ENCODE measurements at places on chromosomes 4 and X. TPM values are rescaled to one million over a fixed set of nuclear protein-coding genes. Genes with fewer than 3 reads are reported as not detected.
A peak's percentile ranks its signal among the peaks of the same experiment; 100 is the strongest.

- peak; percentile 79 for DNase-seq
Observed at GRCh38 chr4:38371391-38371851, 292.6 kb upstream of the KLF3 start.

DNA sequence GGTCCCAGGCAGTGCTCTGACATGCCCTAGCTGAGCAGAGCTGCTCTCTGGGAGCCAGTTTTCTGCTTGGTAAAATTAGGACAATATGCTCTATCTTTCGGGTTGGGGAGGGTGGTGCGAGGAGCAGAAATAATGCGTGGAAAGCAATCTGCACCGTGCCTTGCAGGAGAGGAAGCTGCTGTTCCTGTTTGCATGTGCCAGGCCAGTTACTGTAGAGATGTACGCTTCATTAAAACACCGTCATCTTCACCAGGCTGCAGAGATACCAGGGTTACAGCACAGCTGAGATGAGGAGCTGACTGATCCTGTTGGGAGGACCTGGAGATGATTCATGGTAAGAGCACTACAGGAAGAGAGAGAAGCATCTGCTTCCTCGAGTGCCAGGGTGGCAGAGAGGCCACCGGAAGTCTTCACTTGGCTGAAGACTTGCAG, 29.5 kb upstream of the IRF2 start:
- DNase-seq = peak; percentile 78

- DNase-seq = no peak
Observed at GRCh38 chr4:154478547-154478946, 13.1 kb downstream of the DCHS2 start.

ERAS gene
- polyA plus RNA-seq = not detected

- no peak for DNase-seq
Observed at GRCh38 chr4:4643306-4643705, 101.5 kb upstream of the STX18 start.

DNA sequence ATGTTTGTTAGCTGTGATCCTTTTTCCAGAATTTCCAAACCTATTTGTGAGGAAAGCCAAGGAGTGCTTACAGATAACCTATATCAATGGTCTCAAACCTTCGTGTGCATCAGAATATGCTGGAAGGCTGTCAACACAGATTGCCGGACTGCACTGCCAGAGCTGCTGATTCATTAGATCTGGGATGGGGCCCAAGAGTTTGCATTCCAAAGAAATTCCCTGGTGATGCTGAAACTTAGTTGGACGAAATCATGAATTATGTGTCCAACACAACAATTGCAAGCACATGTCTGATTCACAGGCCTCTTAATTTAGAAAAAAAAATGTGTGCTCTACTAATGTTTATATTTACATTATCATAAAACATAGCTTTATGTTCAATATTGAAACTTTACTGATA, 544.0 kb upstream of the AMOT start:
- peak; percentile 85 for DNase-seq

ZCCHC12 gene
- not detected for polyA plus RNA-seq

DNA sequence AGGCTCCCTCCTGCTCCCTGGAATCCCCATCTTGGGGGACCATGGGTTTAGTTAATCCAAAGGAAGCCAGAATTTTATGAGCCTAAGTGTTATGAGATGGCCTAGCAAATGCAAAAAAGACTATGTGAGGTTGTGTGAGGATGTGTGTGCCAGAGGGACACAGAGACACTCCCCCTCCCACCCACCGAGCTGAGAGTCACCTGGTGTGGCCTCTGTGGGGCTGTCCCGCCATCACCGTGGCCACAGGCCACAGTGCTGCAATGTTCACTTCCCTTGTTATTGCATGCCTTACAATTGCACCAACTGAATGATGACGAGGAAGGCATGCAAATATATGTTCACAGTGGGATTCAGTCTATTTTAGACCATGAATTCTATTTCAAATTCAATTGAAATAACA, 601 bp upstream of the FGFBP2 start:
- no peak for DNase-seq

DNA sequence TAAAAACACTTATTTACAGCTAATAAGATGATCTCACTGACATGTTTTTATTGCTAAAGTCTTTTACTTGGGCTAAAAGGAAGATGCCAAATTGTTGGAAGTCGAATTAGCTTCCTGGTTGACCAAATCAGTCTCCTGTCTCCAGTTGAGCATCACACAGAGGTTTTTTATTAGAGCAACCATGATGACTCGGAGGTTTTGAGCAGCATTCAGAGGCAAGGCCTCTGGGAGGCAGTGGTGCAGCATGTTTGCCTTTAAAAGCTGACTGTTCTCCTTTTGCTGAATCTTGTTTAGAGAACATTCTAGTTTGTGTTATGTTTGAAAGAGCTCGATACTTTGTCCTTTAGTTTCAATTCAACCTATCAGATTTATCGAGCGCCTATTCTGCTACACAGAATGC, 2.1 kb downstream of the UCHL1 start:
- peak; percentile 82 for DNase-seq

GRCh38 chr4:15034071-15034764, 31.9 kb downstream of the CPEB2 start:
- DNase-seq = peak; percentile 70

GRCh38 chrX:12315526-12315925, 177.3 kb downstream of the FRMPD4 start:
- DNase-seq = no peak

DNA sequence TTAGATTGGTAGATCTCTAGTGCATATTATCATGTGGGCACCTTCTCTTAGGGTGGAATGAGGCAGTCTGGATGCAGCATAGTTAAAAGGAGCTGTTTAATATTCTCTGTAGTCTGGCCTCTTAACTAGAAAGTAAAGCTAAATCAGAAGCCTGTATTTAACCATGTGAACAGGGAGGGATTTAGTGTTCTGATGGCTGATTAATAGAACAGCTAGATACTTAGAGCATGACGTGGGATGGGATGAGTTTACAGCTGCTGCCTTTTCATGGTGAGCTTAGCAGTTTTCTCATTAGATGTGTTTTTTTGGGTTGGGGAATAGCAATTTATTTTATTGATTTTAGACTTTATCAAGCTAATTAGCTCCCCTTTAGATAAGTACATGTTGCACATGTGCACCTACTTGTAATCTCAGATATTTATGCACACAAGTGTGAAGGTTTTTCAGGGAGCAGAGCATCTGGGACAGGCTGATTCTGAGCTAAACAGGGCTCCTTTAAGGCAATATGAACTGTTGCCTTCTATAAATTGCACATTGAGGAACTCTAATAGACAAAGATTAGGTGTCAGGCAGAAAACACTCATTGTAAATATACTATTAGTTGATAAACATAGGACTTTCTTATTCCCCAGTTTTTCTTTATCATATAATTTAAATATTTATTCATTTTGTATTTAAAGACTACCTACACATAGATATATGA, 34.1 kb downstream of the YIPF6 start:
- DNase-seq = peak; percentile 4

UBE2K gene
- polyA plus RNA-seq = 127 TPM

DNA sequence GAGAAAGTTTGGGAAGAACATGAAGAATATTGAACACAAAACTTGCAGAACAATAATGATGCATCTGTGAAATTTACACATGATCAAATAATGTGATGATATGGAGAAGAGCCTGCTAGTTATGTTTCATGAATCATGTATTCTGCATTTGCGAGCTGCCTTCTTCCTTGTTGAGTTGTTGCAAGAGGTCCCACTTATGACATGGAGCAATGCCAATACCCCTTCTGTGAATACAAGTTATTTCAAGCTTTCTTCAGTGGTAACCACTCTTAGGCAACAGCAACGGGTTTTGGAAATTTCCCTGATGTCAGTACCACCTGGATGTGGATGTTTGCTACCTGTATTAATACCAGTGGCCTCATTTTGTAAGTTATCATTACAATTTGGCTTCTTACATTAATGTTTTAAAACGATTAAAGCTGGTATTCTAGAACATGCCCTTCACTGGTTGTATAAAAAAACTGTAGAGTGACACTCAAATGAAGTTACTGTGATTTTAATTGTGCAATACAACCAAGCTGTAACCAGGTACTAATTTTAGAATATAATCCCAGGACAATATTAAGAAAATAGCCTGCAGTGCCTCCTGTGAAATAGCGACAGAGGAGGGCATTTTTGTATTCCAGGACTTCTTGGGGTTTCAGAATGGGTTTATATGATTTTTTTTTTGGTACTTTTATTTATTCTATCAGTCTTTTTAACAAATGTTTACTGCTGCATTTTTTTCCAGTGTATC, 25.3 kb downstream of the IQCM start:
- DNase-seq = no peak

UCP1 gene
- not detected for polyA plus RNA-seq

- no peak for DNase-seq
Observed at GRCh38 chr4:84218031-84218430, 281.1 kb downstream of the NKX6-1 start.

DNA sequence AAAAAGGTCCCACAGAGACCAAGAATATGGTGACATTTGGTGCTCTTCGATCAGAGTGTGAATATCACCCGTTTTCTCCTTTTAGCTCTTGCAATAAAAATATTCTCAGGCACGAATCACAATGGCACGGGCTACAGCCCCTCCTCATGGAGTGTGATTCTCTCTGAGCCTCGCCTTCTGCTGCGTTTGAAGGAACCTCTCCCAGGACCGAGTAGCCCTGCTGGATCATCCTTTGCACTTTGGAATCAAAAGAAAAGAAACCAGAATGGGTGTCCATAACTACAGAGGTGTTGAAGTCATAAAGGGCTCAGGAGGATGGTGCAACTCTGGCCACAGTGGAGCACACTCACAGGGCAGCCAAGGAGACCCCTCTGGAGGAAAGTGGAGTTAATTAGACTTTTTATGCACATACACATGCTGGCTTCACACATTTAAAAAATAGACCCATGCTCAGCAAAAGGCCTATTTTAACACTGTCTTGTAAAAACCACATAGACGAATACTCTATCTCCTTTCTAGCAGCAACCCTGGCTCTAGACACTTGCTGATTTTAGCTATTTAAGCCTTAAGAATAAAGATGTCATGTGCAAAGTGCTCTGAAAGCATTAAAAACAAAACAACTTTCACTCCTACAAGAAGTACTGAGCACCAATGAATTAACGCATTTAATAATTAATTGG, 19.1 kb downstream of the MAML3 start:
- DNase-seq = no peak

- no peak for DNase-seq
Observed at GRCh38 chr4:111836601-111837000, 308.7 kb upstream of the FAM241A start.

- DNase-seq = peak; percentile 8
Observed at GRCh38 chr4:41507291-41507947, 30.5 kb upstream of the LIMCH1 start.

DNA sequence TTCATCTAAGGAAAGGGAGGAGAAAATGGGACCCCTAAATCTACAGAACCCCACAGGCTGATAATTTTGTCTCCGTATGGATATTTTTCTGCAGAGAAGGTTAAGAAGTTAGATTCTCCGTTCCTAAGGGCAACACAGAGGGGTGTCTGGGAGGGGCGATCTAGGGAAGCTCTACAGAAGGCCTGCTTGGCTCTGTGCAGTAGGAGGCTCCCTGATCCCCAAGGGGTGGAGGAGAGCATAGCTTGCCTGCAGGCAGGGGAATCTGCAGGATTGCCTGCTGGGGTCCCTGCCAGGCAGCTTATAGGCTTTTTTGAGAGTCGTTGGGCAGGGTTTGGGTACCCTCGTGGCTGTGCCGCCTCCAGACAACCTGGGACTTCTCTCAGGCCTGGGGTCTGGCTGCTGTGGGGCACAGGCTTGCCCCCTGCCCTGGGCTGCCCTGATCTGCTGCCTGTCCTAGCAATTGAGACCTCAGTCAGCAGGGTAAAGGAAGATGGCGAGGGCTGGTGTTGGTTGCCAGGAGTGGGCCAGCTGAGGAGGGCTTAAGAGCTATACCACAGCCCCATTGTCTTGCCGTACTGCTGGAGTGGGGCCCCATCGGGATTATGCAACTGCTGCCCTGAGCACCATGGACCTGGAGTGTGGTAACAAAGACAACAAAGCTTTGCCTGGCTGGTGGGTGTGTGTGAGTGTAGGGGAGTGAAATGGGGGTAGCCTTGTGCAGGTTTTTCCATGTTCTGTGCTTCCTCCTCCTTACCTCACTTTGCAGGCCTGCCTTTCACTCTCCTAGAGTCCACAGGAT, 74.1 kb downstream of the EFNB1 start:
- DNase-seq = no peak

- DNase-seq = peak; percentile 63
Observed at GRCh38 chr4:128660361-128661215, 148.9 kb upstream of the JADE1 start.

- no peak for DNase-seq
Observed at GRCh38 chr4:7894098-7894676, 45.5 kb downstream of the AFAP1 start.

NAAA gene
- 34.3 TPM for polyA plus RNA-seq

CT45A3 gene
- not detected for polyA plus RNA-seq

DNA sequence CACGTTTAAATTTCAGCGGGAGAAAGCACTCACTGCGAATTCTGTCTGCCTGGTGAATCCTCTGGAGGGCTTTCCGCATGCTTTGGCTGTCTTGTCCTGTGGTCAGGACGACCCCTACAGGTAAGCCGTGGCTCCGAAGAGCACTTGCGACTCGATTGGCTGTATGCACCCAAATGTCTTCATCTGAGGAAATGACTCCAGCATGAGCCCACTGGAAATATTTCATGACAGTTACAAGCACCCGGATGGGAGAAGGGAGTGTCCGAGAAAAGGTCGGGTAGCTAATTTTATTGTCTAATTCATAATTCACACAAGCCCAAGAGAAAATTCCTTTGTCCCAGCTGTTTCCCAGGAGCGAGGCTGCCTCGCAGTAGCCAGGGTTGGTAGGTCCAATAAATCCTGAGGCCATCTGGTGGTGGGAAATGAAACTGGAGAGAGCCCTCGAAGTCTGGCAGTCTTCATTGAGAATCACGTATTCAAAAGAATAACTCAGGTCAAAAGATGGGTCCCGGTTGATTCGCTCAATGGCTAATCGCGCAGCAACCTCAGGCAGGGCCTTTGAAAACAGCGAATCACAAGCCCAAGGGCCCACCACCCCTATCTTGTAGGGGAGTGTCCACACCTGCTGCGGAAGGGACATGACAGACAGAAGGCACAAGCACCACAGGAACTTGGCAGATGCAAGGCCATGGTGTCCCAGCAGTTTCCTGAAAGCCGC, 6.6 kb downstream of the GUCY2F start:
- DNase-seq = peak; percentile 60

DNA sequence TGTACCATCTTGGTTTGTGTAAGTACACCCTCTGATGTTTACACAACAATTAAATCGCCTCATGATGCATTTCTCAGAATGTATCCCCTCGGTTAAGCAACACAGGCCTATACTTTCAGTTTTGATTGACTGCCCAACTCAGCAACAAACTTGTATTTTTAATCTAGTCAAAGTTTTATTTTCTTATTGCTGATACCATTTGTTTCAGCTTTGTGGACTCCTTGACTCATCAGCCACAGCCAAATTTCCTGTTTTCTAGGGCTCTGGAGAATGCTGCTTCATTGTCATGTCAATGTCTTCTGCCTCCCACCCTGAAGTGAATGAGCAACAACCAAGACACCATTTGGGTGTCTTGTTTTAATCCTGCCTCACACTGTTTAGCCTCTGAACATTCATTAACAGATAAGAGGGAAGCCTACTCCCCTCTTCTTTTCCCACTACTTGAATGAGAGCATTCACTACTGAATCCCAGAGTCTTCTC, 14.0 kb downstream of the BBS12 start:
- DNase-seq = peak; percentile 52

GRCh38 chr4:145730026-145730425, 50.1 kb downstream of the C4orf51 start:
- DNase-seq = no peak

DAPP1 gene
- polyA plus RNA-seq = not detected

- DNase-seq = no peak
Observed at GRCh38 chr4:37481547-37482122, 204.5 kb downstream of the RELL1 start.

FAM149A gene
- 1.2 TPM for polyA plus RNA-seq

GRCh38 chr4:14726877-14727361, 275.4 kb upstream of the CPEB2 start:
- DNase-seq = peak; percentile 1
